EL (cell line): ENCODE measurements at places on chromosomes 2 and 18.
A peak's percentile ranks its signal among the peaks of the same experiment; 100 is the strongest.

DNA sequence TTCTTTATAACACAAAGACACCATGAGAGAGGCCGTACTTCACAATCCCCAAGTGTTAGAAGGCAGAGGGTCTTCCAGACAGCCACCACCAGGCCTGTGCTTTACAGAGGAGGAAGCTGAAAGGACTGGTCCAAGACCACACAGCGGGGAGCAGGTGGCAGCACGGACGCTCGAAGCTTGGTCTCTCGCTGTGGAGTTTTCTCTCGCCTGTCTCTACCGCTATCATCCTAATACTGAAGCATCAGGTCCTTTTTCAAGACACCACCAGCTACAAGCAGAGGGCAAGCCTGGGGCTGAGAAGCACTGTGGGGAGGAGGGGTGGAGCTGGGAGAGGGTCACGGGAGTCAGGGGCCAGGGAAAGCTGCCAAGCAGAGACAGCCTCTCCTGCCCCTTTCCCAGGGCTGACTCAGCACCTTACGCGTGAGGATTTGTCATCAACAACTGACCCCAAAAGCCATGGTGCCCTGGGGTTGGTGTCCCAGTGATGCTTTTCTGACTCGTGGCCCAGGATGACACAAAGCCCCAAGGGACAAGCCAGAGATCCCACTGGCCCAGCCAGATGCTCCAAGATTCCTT lies 31.9 kb upstream of the FOSL2 start:
- peak; percentile 89 for DNase-seq

GRCh38 chr18:6934859-6935258 lies 182.7 kb downstream of the LAMA1 start:
- DNase-seq, result no peak

GRCh38 chr18:57051657-57052044 lies 95.2 kb upstream of the BOD1L2 start:
- DNase-seq, result no peak

DNA sequence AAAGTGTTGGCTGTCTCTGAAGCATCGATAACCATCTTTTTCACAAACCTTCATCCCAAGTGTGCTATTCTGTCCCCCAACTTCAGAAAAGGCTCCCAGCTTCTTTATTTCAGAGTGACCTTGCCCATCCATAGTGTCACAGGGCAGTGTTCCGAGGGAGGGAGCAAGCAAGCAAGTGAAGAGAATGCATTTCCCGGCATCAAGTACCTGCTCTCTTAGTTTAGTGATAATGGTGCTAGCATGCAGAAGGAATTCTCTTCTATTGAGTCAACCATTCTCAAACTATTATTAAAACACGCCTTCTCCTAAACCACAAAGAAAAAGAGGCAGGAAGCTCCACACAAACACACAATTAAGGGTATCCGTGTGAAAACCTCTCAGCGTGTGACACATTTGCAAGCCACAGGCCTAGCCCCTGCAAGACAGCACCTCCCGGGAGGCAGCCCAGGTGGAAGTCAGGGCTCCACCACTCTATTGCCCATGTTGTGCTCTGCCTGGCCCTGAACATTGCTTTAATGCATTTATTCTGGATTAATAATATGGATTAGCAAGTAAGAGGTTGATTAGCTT lies 504.9 kb downstream of the GALR1 start:
- no peak for DNase-seq

GRCh38 chr2:20365249-20365817 lies 14.7 kb upstream of the PUM2 start:
- peak; percentile 68 for DNase-seq

DNA sequence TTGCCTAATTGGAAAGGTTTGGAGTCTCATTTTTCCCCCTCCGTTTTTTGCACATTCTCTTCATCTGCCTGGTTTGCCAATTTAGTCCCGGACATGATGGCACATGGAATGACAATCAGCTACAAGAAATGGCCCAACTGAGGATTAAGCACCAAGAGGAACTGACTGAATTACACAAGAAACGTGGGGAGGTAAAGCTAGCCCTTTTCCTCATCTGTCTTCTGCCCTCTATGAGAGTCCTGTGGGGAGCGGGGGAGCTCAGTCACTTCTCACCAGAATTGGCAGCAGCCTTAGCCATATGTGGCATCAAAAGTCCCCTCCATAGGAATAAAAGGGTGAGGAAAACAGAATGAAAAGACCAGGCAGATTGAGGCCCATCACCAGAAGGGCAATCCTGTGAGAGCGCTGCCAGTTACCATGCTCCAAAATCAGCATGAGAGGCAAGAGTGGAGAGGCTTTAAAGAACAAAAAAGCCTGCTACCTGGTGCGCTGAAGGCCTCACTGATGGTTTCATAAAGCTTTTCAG lies 11.6 kb downstream of the ATG16L1 start:
- DNase-seq, result no peak

GRCh38 chr2:27823135-27823534 lies 51.6 kb downstream of the MRPL33 start:
- no peak for DNase-seq

GRCh38 chr2:20596973-20597859 lies 53.7 kb downstream of the HS1BP3 start:
- DNase-seq, result peak; percentile 40

DNA sequence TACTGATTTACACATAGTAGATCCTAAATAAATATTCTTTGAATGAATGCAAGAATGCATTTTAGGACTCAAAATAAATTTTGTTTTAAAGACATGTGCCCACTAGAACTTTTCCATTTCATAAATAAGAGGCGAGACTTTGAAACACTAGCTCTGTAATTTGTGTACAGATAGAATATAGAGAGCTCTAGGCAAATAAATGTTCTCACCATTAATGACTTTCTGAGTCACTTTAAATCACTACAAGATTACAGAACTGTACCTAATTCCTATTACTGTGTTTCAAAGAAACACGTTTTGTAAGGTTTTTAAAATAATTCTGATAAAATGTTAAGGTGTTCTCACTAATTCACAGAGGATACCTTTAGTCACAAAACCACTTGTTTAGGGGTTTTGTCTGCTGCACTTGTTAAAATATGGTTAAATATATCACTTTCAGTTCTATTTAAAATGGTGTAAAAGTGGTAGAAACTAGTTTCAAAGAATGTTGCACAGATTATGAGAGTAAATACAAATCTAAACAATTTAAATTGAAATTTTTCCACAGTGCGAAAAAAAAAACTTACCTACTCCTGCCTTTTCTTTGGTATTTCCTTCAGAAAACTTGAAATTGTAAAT lies 158.7 kb upstream of the ZC3H15 start:
- no peak for DNase-seq

GRCh38 chr18:32093102-32093511 lies 1.4 kb downstream of the RNF138 start:
- peak; percentile 56 for DNase-seq

GRCh38 chr2:169818241-169818640 lies 6.5 kb downstream of the METTL5 start:
- no peak for DNase-seq

GRCh38 chr2:11842336-11842735 lies 95.9 kb downstream of the LPIN1 start:
- no peak for DNase-seq
